Skin of body (tissue), 3 donors: ENCODE measurements at places on chromosomes 6 and 20.
A peak's percentile ranks its signal among the peaks of the same experiment; 100 is the strongest.

DNA sequence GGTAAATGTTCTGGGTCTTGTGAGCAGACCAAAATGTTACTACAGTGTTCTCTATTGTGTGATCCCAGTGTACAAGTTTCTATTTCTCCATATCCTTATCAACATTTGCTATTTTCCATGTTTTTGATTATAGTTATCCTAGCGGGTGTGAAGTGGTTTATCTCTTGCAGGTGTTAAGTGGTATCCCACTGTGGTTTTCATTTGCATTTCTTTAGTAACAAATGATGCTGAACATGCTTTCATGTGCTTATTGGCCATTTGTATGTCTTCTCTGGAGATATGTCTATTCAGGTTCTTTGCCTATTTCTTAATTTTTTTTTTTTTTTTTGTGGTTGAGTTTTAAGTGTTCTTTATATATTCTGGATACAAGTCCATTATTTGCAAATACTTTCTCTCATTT lies 35.5 kb downstream of the NSFL1C start:
- DNase-seq: no peak

GRCh38 chr20:13174402-13174801 lies 46.7 kb upstream of the ISM1 start:
- DNase-seq: no peak

DNA sequence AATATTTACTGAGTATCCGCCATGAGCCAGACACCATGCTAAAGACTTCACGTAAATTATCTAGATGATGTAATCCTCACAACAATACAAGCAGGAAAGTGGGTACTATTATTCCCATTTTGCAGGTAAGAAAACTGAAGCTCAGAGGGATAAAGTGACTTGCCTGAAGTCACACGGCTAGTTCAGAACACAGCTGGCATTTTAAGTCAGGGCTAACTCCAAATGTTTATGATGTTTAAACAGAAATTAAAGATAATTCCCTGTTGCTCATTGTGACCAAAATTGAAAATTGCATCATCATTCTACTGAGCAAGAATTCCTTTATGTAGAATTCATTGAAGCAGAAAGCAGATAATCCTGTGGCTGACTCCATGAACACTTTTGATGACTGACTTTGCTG lies 71.3 kb upstream of the STXBP5 start:
- DNase-seq: no peak

DNA sequence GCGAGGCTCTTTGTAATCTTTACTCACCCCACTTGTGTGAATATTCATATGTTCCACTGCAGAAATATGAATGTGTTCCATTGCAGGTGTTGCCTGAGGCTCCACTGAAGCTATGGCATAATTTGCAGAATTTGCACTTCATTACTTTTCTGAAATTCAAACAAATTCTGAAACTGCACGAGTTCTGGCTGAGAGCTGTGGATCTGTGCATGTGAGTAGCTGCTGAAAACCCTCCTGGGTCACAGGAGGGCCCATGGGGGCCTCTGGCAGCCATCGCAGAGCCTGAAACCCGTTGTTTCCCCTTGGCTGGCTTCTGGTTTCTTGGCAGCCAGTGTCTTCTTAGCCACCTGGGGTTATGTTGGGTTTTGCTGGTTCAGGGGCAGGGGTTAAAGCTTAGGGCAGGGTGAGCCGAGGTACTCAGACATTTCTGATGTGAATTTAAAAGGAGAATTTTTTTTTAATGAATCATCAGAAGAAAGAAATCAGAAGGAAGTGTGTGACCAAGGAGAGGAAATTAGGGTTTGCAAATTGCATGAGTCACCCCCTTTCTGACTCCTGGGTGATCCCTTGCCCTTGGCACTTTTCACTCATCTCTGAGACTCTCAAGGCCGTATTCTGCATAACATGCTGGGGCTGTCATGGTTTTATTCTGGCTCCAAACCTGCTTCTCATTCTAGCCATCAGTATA lies 40.6 kb downstream of the TOX2 start:
- DNase-seq: no peak

DNA sequence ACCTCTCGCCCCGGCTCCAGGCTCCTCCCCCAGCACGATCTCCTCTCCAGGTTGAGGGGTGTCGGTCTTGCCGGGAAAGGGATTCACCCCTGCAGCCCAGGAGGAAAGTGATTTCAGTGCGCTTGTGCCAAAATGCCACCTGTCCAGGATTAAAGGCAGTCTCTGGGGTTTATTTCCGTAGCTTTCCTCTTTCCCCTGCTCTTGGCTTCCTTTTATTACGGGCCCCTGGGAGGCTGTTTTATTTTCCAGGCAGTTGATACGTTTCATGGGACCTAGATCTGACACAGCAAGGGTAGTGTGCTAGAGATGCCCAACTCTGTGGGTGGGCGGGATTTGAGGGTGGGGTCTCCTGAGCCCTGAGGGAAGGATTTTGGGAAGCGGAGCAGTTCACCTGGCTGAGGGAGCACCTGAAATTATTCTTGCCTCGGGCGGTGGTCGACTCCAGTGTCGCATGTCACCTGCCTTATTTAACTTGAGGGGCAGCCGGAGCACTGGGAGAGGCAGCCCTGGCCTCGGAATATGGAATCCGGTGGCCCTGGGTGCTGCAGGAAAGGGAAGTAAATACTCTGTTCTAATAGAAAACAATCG lies 9.5 kb upstream of the NKX2-2 start:
- no peak for DNase-seq

DNA sequence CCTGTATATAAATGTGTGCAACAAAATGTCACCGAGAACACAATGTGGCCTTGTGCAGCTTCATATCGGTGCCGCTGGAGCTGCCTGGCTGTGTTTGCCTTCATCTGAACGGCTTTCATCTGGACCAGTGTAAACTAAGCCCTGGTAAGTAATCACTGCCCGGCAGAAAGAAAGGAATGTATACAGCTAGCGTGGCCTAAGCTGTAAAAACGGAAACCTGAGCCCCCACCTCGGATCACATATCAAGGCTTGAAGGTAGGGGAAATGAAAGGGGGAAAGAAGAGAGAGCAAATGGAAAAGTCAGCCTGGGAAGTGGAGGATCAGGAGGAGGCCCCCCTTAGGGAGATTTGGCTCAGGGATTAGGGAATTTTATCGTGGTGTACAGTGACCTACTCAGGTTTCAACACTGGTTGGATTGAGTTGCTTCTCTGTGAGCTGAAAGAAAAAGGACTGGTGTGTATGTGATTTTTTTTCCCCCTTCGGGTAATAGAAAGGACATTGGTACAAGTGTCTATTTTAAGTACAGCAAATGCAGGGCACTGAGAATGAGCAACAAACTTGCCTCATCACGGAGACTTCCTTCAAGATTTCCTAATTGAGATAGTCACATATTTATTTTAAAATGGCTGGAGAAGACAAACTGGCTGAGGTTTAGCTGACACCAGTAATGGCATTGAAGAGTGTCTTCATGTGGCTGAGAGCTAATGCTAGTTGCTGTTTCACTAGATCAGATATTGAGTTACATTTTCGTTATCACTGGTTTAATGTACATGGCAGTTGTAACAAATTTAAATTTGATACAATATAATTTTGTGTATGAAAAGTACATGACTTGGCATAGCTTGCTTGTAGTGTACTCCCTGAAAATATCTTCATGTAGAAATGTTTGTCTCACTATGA lies 3.5 kb downstream of the SOBP start:
- DNase-seq: peak; percentile 13

- no peak for DNase-seq
These were observed 274.9 kb downstream of the RFPL4B start for GRCh38 chr6:112622036-112622435.

DNA sequence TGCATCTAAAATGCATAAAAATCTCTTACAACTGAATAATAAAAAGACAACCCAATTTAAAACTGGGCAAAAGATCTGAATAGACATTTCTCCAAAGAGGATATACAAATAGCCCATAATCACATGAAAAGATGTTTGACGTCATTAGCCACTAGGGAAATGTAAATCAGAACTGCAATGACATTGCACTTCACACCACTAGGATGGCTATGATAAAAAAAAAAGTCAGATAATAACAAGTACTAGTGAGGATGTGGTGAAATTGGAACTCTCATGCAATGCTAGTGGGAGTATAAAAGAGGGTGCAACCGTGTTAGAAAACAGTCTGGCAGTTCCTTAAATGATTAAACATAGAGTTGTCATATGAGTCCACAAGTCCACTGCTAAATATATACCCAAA lies 24.3 kb upstream of the TBX18 start:
- no peak for DNase-seq

GRCh38 chr6:48144021-48144420 lies 33.0 kb upstream of the PTCHD4 start:
- DNase-seq: no peak

- DNase-seq: peak; percentile 83
These were observed 11.4 kb downstream of the PPIL6 start for GRCh38 chr6:109428889-109429477.

GRCh38 chr6:123841067-123841896 lies 37.6 kb downstream of the NKAIN2 start:
- no peak for DNase-seq

- peak; percentile 83 for DNase-seq
These were observed 199.8 kb downstream of the SMOC2 start for GRCh38 chr6:168640768-168641167.

- DNase-seq: no peak
These were observed 267.9 kb upstream of the PLN start for GRCh38 chr6:118280210-118280609.

GRCh38 chr6:135922174-135922573 lies 70.7 kb downstream of the PDE7B start:
- peak; percentile 78 for DNase-seq

DNA sequence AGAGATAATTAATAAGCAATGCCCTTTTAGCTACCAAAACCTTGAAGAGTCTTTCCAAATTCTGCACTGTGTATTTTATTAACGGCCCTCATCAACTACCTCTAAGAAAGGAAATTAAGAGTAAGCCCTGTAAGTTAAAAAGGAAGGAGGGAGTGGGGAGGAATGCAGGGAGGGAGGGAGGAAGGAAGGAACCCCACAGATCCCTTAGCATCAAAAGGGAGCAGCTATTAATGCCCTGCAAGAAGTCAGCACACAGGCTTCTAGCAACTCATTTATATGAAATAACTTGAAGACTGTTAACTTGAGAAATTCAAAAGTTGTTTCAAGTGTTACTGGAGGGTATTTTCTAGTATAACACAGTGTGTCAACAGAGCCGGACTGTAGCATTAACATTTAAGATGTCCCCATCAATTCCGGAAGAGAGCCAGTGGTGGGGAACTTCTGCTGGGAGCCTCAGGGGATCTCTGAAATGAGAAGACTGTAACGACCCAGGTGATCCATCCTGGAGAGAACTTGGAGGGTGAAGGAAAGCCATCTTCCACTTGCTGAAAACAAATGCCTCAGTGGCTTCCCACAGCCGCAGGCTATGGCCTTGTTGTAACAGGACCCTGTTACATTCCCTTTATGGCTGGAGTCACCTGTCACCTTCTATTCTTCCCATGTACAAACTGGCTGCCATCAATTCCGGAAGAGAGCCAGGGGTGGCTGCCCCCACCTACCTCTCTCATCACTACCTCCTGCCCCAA lies 33.2 kb downstream of the SLC22A23 start:
- DNase-seq: no peak

- no peak for DNase-seq
These were observed 52.6 kb downstream of the COL19A1 start for GRCh38 chr6:69918813-69919475.

DNA sequence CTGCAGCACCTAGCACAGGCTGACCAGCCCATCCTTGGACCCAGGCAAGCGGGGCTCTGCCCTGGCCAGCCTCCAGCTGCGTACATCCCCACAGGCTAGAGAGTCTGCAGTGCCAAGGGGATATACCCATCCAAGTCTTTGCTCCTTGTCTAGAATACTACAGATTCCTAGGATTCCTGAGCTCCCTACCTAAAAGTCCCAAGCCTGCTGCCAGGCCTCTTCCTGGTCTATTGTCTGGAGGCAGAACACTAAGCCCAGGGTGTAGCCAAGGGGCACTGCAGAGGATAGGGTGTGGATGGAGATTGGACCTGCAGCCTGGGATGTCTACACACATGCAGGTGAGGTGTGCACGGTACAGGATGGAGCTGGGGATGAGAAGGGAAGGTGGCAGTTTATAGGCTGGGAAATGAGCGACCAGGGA lies 90.0 kb upstream of the SIRPA start:
- DNase-seq: no peak

DNA sequence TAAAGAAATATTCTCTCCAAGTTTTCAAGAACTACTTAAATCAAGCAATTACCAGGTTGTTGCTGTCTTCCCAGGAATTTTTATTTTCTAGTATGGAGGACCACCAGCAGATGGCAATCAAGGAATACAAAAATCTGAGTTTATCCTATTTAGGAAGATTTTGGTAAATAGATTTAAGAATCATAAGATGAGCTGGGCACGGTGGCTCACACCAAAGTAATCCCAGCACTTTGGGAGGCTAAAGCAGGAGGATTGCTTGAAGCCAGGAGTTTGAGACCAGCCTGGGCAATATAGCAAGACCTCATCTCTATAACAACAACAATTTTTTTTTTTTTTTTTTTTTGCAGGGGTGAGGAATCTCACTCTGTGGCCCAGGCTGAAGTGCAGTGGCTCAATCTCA lies 19.3 kb upstream of the SEC63 start:
- no peak for DNase-seq

- no peak for DNase-seq
These were observed 112.5 kb downstream of the SNX5 start for GRCh38 chr20:17856024-17856564.

DNA sequence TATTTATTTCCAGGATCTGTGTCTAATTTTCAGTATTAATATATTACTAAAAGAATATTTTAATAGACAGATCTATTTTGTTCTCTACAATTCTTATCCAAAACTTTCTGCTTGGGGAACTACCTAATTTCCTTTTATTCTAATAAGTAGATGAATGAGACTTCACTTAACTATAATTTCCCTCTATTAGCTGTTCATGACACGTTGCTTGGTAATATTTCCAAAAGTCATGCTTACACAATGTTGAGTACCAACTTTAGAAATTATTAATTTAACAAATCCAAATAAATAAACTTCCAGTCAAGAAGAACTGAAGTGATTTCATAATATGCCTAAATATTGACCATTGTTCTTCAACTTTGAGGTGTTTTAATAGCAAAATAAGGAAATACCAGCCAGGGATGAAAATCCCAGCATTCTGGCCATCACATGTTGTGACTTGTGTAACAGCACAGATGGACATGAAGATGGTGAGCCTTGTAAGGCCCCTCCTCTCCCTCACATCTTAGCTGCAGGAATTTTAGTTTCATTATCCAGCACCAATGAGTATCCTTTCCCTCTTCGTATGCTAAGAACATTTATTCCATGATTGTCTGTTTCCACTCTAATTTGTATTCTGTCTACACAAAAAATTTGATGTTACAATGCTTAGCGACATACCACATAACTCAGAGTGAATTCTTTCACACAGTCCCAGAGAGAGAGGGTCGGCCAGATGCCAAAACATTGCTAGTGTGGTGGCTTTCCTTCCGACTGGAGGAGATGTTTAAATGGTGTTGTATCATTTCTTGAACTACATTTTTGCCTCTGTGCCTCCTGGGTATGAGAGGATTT lies 137.5 kb downstream of the FOXA2 start:
- DNase-seq: peak; percentile 57

GRCh38 chr6:41546475-41546865 lies 289 bp downstream of the FOXP4 start:
- DNase-seq: no peak
